K562 (cell line): ENCODE measurements at places on chromosomes 7 and 10.

GRCh38 chr7:22586786-22587140, 86.8 kb upstream of the STEAP1B start:
- H3K4me3 ChIP-seq = no peak overlapping the region
- H3K4me1 ChIP-seq = peaks cover 3% of the 10 kb centered on the region; the same call in 1 of the 2 replicates
- no peak overlapping the region for H3K27ac ChIP-seq
- no peaks in the 10 kb centered on the region for H3K36me3 ChIP-seq
- H3K27me3 ChIP-seq = no peaks in the 10 kb centered on the region

DNA sequence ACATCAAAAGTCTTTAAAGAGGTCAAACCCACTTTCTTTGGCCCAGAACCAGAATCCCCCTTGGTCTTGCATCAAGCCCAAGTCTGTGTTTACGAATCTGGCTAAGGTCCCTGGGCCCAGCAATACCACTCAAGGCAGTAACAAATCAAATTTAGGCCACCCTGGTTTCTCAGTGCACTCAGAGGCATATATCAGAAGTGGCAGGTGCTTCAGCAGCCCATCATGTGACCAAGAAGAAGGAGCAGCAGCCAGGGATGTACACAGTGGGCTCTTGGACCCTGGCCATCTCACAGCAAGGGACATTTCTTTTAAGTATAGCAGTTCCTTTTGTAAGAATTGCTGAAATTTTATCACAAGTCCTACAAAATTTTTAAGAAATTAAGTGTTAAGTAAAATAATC, 7.3 kb upstream of the SLC25A13 start:
- H3K36me3 ChIP-seq = no peaks in the 10 kb centered on the region
- no peaks in the 10 kb centered on the region for H3K4me1 ChIP-seq
- no peak overlapping the region for H3K4me3 ChIP-seq
- DNase-seq = no peak
- no peak overlapping the region for H3K27ac ChIP-seq
- H3K27me3 ChIP-seq = peaks cover 2% of the 10 kb centered on the region; the same call in 2 of the 3 replicates

DNA sequence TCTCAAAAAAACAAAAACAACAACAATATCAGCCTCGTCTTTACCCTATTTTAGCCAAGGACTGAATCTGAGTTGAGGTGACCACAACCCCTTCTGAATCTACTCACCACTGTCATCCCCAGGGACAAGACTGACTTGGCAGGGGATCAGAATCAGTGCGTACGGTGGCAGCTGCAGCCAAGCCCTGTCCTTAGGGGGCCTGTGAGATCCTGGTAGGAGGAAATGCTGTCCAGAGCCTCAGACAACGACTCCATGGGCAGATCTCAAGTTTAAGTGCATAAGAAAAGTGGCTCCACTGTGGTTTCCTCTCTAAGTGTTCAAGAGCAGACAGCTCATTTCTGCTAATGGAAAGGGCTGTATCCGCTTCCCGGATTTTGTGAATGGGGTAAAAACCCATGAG, 22.4 kb upstream of the CYTH3 start:
- H3K36me3 ChIP-seq = no peaks in the 10 kb centered on the region
- no peak overlapping the region for H3K27ac ChIP-seq
- H3K4me3 ChIP-seq = no peak overlapping the region
- H3K4me1 ChIP-seq = peaks cover 7% of the 10 kb centered on the region; the same call in 2 of the 3 replicates

DNA sequence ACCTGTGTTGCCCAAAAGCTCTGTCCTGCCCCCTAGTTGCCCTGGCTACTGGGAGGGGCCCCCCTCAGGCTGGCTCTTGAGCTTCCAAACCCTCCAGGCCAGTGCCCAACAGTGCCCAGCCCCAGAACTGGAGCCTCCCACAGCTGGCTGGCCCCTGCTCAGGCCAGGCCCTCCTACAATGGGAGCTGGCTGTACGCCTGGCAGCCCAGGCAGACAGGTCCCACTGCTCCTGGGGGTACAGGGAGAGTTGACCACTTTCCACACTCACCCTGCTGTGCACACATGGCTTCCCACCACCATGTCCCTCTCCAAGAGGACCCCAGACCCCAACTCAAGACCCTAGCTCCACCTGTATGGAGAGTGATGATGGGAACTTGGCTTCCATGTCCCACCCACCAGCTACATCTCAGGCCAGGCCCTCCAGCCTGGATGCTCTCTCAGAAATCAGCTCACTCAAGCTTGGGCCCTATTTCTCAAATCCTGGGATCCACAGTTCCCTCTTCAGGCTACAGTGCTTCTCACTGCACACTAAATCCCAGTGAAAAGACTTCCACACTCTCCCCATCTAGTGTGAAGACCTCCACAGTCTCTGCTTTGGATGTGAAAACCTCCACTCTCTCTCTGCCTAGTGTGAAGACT, 92.6 kb downstream of the OAT start:
- DNase-seq = no peak
- H3K4me1 ChIP-seq = no peaks in the 10 kb centered on the region
- H3K4me3 ChIP-seq = no peak overlapping the region
- H3K27ac ChIP-seq = no peak overlapping the region

- H3K36me3 ChIP-seq = no peaks in the 10 kb centered on the region
- no peak overlapping the region for H3K4me3 ChIP-seq
- H3K27me3 ChIP-seq = no peaks in the 10 kb centered on the region
- H3K27ac ChIP-seq = no peak overlapping the region
Measured at GRCh38 chr10:52649511-52649910, 123.1 kb downstream of the MBL2 start.
